ENCODE measurements at places on chromosomes 16 and 17.

DNA sequence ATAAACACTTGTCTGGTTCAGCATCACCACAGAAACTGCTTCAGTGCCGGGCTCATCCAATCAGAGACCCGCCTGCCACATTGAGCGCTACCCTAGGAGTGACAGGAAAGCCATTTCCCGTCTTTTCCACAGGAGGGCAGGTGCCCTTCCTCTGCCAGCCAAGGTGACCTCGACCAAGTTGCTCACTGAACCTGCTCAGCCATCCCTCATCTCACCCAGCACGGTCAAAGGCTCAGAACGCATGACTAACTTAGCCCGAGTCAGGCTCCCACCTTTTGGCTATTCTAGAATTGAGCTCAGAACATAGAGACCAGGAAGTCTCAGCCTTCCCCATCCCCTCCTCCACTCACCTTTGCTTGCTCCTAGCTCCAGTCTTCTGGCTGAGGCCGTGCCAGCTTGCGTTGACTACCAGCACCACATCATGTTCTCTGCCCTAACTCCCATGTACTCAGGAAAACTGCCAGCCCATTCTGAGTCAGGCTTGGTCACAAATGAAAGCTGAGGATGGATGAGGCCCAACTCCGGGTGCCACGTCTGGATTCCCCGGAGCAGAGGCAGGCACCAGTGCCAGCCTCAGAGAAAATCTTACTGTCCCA, 15.6 kb downstream of the MRPS23 start:
- DNase-seq = no peak

GRCh38 chr16:22659933-22660332, 149.2 kb downstream of the NPIPB5 start:
- DNase-seq = no peak

DNA sequence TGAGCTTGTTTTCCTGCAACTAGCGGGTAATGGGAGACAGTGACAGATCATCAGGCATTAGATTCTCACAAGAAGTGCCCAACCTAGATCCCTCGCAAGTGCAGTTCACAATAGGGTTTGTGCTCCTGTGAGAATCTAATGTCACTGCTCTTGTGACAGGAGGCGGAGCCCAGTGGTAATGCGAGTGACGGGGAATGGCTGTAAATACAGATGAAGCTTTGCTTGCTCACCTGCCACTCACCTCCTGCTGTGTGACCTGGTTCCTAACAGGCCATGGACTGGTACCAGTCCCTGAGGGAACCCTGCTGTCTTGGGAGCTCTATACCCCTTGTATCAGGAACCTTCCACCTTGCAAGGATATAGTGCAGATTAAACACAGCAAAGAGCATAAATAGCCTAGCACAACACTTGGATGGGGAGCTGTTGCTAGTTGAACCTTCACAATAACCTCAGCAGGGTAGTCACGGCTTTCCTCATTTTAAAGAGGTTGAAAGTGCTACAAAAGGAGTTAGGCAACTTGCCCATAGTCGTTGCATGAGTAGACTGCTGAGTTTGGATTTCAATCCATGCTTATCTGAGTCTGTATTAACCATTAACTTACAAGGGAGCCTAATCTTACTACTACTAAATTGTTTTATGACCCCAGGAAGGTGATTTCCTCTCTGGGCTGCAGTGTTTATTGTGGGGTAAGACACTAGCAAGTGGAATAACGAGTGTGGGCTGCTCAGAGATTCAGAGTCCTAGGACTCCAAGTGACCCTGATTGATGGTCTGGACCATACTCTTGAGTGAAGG, 156.6 kb upstream of the ZFHX3 start:
- DNase-seq = no peak

GRCh38 chr16:70018254-70018653, 67.1 kb downstream of the CLEC18A start:
- peak; percentile 16 for DNase-seq

DNA sequence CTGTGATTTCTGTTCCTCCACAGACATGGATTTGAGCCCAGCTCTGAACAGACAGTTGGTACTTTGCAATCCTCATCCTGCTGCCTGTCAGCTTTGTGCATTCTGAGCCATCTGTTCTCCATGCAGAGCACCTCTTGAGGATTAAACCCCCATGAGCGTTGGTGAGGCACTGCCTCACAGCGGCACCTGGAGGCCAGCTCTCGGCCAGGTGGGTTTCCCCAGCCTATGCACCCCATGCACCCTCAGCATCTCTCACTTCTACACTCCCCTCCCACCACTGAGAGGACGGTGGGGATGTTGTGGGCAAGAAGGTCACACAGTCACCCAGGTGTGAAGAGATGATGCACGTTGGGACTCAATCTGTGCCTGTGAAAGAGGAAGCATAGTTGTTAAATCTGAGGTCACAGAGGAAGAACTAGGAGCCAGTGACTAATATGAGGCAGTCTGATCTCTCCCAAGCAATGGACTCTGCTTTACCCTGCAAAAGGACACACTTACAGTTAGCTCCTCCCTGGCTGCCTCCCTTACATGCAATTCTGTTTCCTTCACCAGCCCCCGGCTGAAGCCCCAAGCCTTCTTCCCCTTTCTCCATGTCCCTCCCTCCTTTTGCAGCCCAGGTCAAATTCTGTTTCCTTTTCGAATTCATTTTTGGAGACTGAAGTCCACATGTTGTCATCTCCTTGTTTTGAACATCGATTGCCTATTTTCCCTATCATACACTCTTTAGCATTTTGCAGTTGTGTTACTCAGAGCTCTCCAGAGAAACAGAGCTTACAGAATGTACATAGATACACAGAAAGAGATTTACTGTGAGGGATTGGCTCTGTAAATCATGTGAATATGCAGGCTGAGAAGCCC, 58.5 kb downstream of the HS3ST3B1 start:
- no peak for DNase-seq

- DNase-seq = no peak
Measured at GRCh38 chr16:12529582-12529981, 274.1 kb downstream of the CPPED1 start.

DNA sequence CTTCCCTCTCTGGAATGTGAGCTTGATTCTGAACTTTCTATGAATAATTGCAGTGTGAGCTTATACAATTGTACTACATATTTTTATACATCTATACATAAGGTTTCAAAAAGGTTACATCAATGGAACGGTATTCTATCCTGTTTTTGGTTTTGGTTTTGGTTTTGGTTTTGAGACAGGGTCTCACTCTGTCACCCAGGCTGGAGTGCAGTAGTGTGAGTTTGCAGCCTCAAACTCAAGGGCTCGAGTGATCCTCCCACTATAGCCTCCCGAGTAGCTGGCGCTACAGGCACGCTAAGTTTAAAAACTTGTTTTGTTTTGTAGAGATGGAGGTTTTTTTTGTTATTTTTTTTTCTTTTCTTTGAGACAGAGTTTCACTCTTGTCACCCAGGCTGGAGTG, 1.1 kb downstream of the CTRB1 start:
- no peak for DNase-seq

GRCh38 chr17:2396568-2397246, 4.2 kb downstream of the MNT start:
- DNase-seq = no peak

- DNase-seq = no peak
Measured at GRCh38 chr17:73139296-73139695, 25.5 kb upstream of the SSTR2 start.

- DNase-seq = no peak
Measured at GRCh38 chr16:8548166-8548565, 42.1 kb downstream of the TMEM114 start.

- no peak for DNase-seq
Measured at GRCh38 chr17:18139949-18140348, 31.4 kb downstream of the MYO15A start.

DNA sequence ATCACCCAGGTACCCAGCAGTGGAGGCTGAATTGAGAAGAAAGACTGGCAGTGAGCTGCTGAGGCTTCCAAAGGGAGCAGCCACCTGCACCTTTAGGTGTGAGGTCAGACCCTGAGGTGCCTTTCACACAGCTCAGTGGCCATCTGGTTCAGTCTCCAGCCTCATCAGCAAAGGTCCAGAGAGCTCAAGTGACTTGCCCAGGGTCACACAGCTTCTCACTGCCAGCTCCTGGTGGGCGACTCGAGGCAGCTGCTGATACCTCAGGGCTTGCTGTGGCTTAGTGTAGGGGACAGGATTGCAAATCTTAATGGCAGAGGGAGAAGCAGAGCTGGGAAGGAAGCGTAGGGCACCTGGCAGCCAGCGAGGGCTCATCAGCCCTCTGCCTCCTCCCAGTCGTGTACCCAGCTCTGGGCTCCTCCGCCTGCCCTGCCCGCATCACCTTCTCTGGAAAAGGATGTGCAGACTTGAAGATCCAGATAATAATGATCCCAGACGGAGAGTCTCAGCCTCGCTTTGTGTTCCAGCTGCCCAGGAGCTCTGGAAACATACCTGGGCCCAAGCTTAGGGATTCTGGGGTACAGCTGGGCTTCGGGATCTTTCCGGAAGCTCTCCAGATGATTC, 165.3 kb upstream of the GSE1 start:
- no peak for DNase-seq

GRCh38 chr17:20989991-20990855, 52.6 kb downstream of the USP22 start:
- no peak for DNase-seq

DNA sequence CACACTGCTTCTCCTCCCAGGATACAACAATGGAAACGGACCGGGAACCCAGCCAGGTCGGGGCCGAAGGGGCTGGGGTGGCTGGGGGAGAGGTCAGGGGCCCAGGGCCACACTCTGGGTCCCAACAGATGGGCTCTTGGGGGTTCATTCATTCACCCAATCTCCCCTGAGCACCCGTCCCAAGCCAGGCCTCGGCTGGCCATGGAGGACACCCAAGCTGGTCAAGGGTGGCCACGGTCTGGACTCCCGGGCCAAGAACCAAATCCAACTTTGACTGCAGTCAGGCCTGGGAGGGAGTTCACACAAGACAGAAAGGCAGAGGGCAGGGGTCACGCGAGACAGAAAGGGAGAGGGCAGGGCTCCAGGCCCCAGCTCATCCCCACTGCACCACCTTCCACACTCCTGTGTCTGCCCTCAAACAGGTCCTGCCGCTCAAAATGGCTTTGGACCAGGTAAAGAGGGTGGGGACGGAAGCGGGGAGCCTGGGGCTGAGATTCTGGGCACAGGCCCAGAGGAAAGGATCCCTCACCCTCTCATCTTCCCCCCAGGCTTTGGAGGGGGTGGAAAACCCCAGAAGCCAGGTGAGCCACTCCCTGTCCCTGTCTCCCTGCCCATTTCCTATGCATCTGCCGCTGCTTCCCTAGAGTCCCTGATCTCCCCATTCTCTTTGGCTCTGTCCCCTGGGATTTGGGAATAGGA, 12.3 kb upstream of the PKMYT1 start:
- DNase-seq = no peak

DNA sequence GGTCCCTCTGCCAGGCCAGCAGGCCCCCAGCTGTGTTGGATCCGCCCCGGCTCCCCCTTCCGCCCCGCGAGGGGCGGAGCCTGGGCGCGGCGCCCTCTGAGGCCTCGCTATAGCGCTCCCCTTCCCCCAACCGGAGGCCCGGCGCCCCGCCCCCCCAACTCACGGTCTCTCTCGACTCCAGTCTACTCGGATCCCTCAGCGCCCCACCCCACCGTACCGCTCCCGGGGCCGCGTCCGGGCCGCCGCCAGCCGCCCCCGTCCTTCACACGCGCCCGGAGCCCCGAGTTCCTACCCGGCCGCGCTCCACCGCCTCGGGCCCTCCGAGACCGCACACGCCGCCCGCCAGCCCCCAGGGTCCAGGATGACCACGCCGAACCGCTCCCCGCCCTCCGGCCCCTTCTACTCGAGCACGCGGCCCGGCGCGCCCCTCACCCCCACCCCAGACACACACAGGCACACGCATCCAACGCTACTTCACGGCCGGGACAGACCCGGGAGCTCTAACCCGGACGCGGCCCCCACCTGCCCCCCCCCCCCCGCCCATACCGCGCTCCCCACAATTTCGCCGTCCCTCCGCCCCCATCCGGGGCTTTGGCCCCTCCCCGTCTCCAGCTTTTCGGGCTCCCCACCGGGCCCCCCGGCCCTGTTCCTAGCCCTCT, 1.4 kb downstream of the PHF23 start:
- DNase-seq = peak; percentile 85

GRCh38 chr16:28981517-28981916, 3.3 kb upstream of the LAT start:
- no peak for DNase-seq

DNA sequence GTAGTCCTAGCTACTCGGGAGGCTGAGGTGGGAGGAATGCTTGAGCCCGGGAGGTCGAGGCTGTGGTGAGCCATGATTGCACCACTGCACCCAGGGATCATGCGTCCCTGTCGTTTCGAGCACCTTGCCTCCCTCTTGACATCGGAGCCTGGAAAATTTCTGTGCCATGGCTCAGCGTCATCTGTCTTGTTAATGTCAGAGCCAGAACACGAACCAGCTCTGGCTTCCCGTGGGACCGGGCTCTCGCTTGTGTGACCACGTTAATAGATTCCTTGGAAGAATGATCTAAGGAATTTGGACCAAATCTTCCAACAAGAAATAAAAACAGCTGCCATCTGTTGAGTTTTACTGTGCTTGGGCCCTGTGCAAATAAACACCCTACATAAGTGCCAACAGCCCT, 117.7 kb downstream of the ABCC1 start:
- DNase-seq = no peak

GRCh38 chr17:41982026-41982760, 15.6 kb downstream of the CNP start:
- no peak for DNase-seq

- DNase-seq = peak; percentile 74
Measured at GRCh38 chr17:75036643-75037268, 10.0 kb downstream of the ATP5PD start.

- no peak for DNase-seq
Measured at GRCh38 chr17:7444682-7445618, at the start of gene CHRNB1. Gene CHRNB1, plus strand, starts transcription at chr17:7445061. Its CDS starts 67 bp downstream, at chr17:7445128.

- DNase-seq = no peak
Measured at GRCh38 chr17:50884439-50885311, 18.5 kb upstream of the TOB1 start.

- no peak for DNase-seq
Measured at GRCh38 chr17:80624864-80625263, 80.2 kb downstream of the RPTOR start.

DNA sequence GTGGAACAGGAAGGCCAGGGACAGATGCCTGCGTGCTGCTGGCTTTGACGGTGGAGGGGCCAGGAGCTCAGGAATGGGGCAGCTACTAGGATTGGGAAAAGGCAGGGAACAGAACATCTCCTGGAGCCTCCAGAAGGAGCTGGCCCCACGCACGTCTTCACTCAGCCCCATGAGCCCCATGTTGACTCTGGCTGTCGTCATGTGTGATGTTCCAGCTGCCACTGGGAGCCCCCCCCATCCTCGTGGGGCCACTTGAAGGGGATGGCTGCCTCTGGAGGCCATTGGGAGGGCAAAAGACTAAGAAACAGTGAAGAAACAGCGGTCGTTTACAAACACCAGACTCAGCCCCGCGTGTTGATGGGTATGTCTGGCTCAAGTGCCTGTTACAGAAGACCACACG, 18.5 kb upstream of the APRT start:
- no peak for DNase-seq

- DNase-seq = no peak
Measured at GRCh38 chr16:31128711-31129567, 6.6 kb downstream of the PRSS8 start.

GRCh38 chr17:78381601-78382232, 3.3 kb downstream of the PGS1 start:
- DNase-seq = peak; percentile 56

All from stimulated activated CD4-positive, alpha-beta T cell treated with anti-CD3 and anti-CD28 coated beads, Interleukin-2, amount 100 ng/mL, for 4 hours (primary cell).